ENCODE measurements at places on chromosomes 12 and 14. TPM values are rescaled to one million over a fixed set of nuclear protein-coding genes. Genes with fewer than 3 reads are reported as not detected.

DHRS4 gene
- 49.8 TPM for total RNA-seq

IL22 gene
- not detected for total RNA-seq

HOXC12 gene
- not detected for total RNA-seq

CIROP gene
- total RNA-seq: not detected

Data from regular cardiac myocyte (primary cell).